Endothelial cell (in vitro differentiated cells): ENCODE measurements at places on chromosomes 4 and X. TPM values are rescaled to one million over a fixed set of nuclear protein-coding genes. Genes with fewer than 3 reads are reported as not detected.

DNA sequence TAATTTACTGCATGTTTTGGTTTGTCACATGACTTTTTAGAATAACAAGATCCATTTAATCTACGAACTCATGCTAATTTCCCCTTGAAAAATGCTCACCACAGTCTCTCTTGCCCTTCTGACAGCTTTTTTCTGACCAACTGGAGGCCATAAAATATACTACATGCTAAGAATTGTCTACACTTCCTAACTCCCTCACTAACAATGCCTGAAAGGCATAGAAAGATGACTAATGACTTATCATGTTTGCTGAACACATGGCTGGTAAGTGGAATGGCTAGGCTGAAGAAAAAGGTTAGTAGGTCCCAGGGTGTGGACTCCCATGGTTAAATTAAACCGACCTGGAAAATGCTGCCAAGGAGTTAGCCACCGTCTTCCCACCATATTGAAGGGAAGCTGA lies 309.9 kb downstream of the SPOCK3 start:
- H3K27me3 ChIP-seq = peaks cover 2% of the 10 kb centered on the region
- DNase-seq = no peak
- no peak overlapping the region for H3K4me3 ChIP-seq

Gene DRP2
- total RNA-seq = 1.6 TPM

- peak within 1 kb of the TSS; percentile 96 for H3K4me3 ChIP-seq
- peaks cover 7% of the 10 kb centered on the region for H3K36me3 ChIP-seq
- peaks cover 6% of the 10 kb centered on the region for H3K27me3 ChIP-seq
- peak; percentile 72 for DNase-seq
- peaks cover 11% of the 10 kb centered on the region for H3K4me1 ChIP-seq
Measured at GRCh38 chrX:154546354-154547244, at the start of gene G6PD. Gene G6PD (minus strand): TSS chrX:154546846. CDS start chrX:154546155, 691 bp downstream.

- no peaks in the 10 kb centered on the region for H3K4me1 ChIP-seq
- H3K4me3 ChIP-seq = no peak overlapping the region
- H3K27ac ChIP-seq = no peak overlapping the region
- peaks cover 6% of the 10 kb centered on the region for H3K36me3 ChIP-seq
- DNase-seq = no peak
- H3K27me3 ChIP-seq = no peaks in the 10 kb centered on the region
Measured at GRCh38 chr4:167421201-167421600, 186.9 kb upstream of the SPOCK3 start.

Gene FRMD7
- not detected for total RNA-seq

Gene HPGDS
- 0.33 TPM for total RNA-seq

DNA sequence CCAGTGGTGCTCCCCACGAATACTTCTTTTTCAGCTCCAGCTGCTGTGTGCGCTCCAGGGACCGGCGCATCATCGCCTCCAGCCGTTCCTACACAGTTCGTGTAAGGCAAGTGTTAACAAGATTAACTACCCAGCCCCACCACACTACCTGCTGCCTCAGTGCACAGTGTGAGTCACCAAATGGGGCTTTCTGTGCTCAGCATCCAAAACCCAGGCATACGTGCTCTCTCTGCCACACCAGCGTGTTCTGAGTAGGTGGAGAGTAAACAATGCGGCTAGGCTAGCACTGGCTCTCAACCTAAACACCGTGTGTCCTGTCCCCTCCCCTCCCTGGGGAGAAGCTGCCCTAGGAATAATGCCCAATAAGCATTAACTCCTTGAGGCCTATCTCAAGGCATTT lies 60.0 kb downstream of the MAP7D2 start:
- H3K27ac ChIP-seq = no peak overlapping the region
- no peaks in the 10 kb centered on the region for H3K4me1 ChIP-seq
- no peaks in the 10 kb centered on the region for H3K36me3 ChIP-seq
- no peak overlapping the region for H3K4me3 ChIP-seq
- H3K27me3 ChIP-seq = no peaks in the 10 kb centered on the region

Gene BRCC3
- total RNA-seq = 42.5 TPM

Gene F8A1
- total RNA-seq = 24.4 TPM

Gene ESX1
- total RNA-seq = not detected

Gene KLHL34
- total RNA-seq = not detected

DNA sequence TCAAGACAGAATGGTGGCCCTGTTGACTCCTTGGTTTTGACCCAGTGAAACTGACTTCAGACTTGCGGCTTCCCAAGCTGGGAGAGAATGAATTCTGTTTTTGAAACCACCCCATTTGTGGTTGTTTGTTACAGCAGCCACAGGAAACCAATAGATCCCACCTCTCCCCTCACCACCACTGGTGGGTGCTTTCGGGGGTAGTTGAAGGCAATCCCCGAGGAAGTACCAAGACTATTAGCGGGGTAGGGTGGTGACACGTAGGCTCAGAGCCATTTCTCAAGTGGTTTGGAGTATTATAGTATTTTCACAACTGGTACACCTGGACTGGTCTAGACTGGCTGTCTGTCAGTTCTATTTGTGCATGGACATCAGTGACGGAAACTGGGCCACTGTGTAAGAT lies 189.1 kb upstream of the RBPJ start:
- peaks cover 4% of the 10 kb centered on the region for H3K36me3 ChIP-seq
- H3K4me1 ChIP-seq = no peaks in the 10 kb centered on the region
- no peak overlapping the region for H3K4me3 ChIP-seq
- H3K27ac ChIP-seq = no peak overlapping the region

GRCh38 chr4:46955601-46956000 lies 37.8 kb downstream of the GABRA4 start:
- H3K27me3 ChIP-seq = no peaks in the 10 kb centered on the region
- H3K4me3 ChIP-seq = no peak overlapping the region
- H3K4me1 ChIP-seq = no peaks in the 10 kb centered on the region

DNA sequence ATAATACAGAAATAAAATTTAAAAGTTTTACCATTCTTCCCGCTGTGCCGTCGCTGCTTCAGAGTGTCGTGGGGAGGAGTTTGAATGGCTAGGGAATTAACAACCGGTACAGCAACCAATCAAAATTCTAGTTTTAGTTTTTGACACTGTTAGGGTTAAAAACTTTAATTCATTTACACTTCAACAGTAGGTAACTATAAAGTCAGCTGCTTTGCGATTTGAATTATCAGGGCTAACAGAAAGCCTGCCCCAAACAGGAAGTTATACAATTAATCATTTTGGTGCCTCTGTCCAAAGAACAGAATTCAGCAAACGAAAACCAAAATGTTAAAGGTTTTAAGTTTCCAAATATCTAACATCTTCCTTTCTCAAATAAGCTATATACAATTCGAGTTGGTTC lies 2.3 kb downstream of the HNRNPD start:
- peaks cover 50% of the 10 kb centered on the region for H3K4me1 ChIP-seq
- peak overlapping the region; percentile 96 for H3K4me3 ChIP-seq
- DNase-seq = no peak
- peak overlapping the region; percentile 82 for H3K27ac ChIP-seq

Gene FAM9C
- not detected for total RNA-seq

GRCh38 chr4:6472387-6473263 lies at the start of gene PPP2R2C:
Gene PPP2R2C (minus strand): TSS chr4:6472614. CDS start chr4:6472229, 385 bp downstream.
- peaks cover 3% of the 10 kb centered on the region for H3K4me1 ChIP-seq
- peak within 1 kb of the TSS; percentile 81 for H3K4me3 ChIP-seq
- no peak within 1 kb of the TSS for H3K27ac ChIP-seq
- peaks cover 13% of the 10 kb centered on the region for H3K27me3 ChIP-seq

Gene ARHGAP6
- 4.1 TPM for total RNA-seq

Gene YY2
- total RNA-seq = 1.6 TPM

DNA sequence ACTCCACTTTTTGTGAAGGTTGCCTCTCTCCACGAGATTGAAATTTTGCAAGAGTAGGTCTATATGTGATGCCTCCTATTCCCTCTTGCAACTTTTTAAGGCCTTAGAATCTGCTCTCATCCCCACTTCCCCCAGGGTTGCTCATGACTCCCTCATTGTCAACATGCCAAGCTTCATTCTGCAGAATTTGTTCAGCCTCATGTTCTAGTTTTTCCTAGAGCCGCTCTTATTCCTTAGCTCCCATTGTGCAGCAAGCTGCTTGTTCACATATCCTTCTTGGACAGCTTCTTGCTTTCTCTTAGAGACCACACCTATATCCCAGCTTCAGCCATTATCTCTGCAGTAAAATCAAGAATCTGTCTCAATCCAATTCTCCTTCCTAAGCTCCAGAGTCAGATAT lies 82.4 kb downstream of the CNGA2 start:
- H3K4me1 ChIP-seq = peaks cover 2% of the 10 kb centered on the region
- H3K4me3 ChIP-seq = no peak overlapping the region
- no peaks in the 10 kb centered on the region for H3K36me3 ChIP-seq

Gene ZAR1
- total RNA-seq = not detected

- no peaks in the 10 kb centered on the region for H3K27me3 ChIP-seq
- H3K4me1 ChIP-seq = peaks cover 3% of the 10 kb centered on the region
Measured at GRCh38 chr4:128550060-128550459, 259.4 kb upstream of the JADE1 start.

DNA sequence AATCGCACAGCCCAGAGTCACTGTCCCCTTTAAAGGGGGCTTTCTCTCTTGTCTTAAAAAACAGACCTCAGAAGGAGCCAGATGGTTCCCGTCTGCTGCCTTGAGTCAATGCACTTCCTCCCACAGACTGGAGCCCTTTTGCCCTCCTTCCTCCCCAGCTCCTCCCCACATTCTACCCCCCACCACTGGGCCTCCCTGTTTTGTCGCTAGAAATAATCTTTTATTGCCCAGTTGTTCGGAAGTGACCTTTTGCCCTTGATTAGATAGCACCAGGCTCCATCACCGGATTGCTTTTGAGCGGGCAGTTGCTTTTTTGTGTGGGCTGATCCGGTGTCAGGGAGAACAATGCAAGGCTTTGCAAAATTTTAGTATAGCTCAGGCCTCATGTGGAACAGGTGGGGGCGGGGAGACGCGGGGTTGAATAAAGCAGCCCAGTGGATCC lies 47.7 kb downstream of the SPRY1 start:
- H3K36me3 ChIP-seq = no peaks in the 10 kb centered on the region
- H3K27me3 ChIP-seq = peaks cover 2% of the 10 kb centered on the region
- H3K27ac ChIP-seq = peak overlapping the region; percentile 88
- peak; percentile 67 for DNase-seq

DNA sequence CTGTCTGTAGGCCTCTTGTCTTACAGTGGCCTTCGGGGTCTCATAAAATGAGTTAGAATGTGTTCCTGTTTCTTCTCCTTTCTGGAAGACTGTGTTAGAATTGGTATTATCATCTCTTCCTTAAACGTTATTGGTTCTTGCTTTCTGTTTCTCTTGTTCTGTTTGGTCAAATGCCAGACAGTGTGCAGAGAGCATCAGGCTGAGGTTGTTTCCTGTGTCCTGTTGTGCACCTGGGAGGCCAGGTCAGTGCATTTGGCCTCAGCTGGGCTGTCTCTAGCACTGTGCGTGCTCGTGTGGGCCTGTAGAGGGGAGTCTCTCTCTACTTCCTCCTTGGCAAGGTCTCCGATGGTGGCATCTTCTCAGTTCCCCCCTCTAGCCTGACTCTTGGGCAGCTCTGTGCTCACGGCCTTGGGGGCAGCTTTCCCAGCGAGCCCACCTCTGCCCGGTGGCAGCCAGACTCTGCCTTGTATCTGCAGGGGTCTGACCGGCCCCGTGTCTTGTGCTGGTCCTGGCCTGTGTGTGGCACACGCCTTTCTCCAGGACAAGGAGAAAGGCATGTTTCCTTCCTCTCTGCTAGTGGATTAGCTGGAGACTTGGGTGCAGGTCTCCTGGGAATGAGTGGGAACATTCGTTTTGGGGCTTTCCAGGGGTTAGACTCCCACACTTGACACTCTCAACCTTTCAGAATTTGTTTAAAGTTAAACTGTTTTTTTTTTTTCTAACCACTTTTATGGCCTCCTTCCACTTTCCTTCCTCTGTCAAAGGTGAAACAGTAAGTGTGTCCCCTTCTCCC lies 62.3 kb downstream of the FAM193A start:
- no peak for DNase-seq
- no peak overlapping the region for H3K27ac ChIP-seq
- peaks cover 7% of the 10 kb centered on the region for H3K36me3 ChIP-seq

Gene HGFAC
- 2.4 TPM for total RNA-seq

Gene RXFP1
- total RNA-seq = not detected

GRCh38 chr4:173074501-173074946 lies 94.1 kb upstream of the GALNT7 start:
- no peak overlapping the region for H3K4me3 ChIP-seq
- no peak for DNase-seq

DNA sequence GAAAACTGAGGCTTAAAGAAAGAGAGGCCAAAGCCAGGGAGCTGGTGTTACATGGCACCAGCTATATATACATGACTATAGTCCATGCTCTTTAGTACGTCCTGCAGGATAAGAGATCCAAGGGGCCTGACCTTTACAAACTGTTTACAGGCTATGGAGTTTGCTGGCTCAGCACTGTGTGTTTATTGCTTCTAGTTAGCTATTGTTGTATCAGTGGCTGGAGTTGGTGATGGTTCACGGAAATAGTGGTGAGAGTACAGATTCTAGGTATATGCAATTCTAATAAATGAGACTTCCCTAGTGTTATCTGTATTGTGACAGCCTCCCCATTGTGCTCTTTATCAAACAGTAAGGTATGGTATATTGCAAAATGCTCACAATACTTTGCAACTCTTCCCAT lies 46.5 kb downstream of the REPS2 start:
- H3K4me1 ChIP-seq = peaks cover 9% of the 10 kb centered on the region
- H3K27me3 ChIP-seq = no peaks in the 10 kb centered on the region
- no peak for DNase-seq
- no peak overlapping the region for H3K4me3 ChIP-seq
- H3K36me3 ChIP-seq = no peaks in the 10 kb centered on the region

DNA sequence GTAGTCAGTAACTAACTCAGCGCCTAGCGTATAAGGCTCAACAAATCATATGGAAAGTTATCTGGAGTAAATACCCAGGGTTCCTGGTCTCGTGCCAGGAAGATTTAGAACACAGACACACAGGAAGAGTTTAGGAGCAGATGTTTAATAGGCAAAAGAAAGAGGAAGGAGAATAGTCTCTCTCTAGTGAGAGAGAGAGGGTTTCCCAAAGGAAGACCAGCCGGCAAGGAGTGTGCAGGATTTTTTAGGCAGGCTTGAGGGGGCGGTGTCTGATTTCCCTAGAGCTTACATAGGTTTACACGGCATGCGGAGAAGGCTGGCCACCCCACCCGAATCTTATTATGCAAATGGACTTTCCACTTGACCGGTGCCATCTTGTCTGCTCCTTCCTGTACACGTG lies 284.0 kb upstream of the FRG1 start:
- no peak overlapping the region for H3K4me3 ChIP-seq
- DNase-seq = no peak

Gene GAGE13
- total RNA-seq = not detected

- no peak overlapping the region for H3K27ac ChIP-seq
- no peak overlapping the region for H3K4me3 ChIP-seq
- no peaks in the 10 kb centered on the region for H3K36me3 ChIP-seq
- no peaks in the 10 kb centered on the region for H3K27me3 ChIP-seq
- H3K4me1 ChIP-seq = no peaks in the 10 kb centered on the region
Measured at GRCh38 chr4:147717878-147718277, 14.0 kb upstream of the ARHGAP10 start.

Gene SSX2
- total RNA-seq = not detected

Gene TMEM47
- total RNA-seq = 1.6 TPM

DNA sequence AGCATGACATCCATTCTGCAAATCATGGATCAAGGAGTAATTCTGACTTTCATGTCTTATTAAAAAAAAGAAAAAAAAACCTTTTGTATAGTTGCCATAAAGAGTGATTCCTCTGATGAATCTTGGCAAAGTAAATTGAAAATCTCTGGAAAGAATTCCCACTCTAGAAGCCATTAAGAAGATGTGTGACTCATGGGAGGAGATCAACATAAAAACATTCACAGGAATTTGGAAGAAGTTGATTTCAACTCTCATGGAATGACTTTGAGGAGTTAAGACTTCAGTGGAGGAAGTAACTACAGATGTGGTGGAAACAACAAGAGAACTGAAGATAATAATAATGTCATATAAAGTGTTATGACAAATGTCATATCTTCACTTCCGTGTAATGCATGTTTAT lies 204.2 kb downstream of the PABPC4L start:
- no peaks in the 10 kb centered on the region for H3K4me1 ChIP-seq
- H3K4me3 ChIP-seq = no peak overlapping the region
- no peak for DNase-seq
- no peaks in the 10 kb centered on the region for H3K36me3 ChIP-seq
- H3K27me3 ChIP-seq = no peaks in the 10 kb centered on the region

Gene NHSL2
- 57.6 TPM for total RNA-seq
